Mammary epithelial cell (primary cell): ENCODE measurements at places on chromosomes 5 and 9. TPM values are rescaled to one million over a fixed set of nuclear protein-coding genes. Genes with fewer than 3 reads are reported as not detected.

DNA sequence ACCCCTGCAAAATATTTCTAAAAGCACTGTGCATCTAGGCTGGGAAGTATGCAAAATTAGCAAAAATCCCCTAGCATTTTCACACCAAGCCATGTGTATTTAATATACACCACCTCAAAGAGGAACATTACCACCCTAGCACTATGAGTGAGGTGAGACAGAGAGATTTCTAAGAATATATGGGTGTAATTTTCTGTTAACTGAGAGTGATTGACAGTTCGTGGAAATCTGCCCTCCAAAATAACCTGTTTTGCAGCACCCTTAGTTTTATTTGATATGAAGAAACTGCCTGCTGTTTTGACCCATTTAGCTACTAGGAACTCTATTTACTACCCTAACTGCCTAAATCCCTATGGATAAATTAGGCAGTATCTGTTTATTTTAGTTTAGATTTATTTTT, 64.2 kb upstream of the CDKN2B start:
- no peak for DNase-seq

DNA sequence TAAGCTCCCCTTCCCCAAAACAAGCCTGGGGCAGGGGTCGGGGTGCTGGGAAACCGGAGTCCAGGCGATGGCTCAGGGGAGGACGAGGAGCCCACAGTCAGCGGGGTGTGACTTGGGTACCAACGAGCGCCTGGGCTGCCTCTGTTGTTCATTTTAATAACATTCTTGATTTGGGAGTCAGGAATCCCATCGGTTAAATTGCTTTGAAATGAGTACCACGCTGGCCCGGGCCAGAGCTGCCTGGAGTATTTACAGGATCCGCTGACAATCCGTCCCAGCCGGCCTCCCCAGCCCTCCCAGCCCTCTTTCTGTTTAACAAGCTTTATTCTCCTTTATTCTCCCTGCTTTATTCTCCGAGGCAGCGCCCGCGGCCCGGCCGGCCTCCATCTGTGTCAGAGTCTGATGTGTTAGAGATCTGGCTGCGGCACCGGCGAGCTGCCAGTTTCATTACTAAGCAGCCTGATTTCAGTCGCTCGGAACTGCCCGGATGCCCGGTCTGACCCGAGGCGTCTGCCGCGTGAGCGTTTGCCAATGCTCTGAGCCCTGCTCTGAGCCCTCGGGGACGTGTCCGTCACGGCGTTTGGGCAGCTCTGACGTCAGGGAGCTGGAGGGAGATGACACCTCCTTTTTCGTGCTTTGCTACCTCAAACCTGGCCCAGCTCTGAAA, 16.5 kb upstream of the QRFP start:
- DNase-seq = peak; percentile 79

GRCh38 chr5:142931896-142932686, 161.9 kb downstream of the ARHGAP26 start:
- no peak for DNase-seq

- no peak for DNase-seq
Observed at GRCh38 chr5:164721656-164722055, 1216.2 kb downstream of the MAT2B start.

DNA sequence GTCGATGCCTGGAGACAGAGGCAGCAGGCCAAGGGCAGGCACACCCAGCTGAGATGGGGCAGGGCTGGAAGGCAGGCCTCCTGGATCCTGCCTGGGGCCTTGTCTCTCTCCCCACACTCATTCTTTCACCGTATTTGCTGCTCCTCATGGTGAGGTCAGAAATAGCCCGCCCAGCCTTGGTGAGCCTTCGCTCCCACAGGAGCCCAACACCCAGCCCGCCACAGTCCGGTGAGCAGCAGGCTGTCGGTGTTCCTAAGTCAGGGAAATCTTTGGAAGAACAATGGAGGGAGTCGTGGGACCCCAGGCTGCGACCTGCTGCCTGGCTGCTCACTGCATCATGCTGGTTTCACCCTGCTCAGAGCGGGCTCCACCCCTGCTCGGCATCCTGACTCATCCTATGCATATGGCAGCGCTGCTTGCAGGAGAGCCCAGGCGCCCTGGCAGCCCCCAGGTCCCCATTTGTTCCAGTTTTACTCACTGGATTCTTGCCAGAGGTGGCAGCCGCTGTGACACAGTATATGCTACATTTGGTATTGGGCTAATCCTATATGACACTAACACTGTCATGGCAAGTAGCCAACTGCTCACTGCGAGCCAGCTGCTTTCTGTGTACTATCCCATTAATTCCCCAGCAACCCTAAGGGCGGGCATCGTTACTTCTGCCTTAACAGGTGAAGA, 53.2 kb upstream of the NCS1 start:
- no peak for DNase-seq

DNA sequence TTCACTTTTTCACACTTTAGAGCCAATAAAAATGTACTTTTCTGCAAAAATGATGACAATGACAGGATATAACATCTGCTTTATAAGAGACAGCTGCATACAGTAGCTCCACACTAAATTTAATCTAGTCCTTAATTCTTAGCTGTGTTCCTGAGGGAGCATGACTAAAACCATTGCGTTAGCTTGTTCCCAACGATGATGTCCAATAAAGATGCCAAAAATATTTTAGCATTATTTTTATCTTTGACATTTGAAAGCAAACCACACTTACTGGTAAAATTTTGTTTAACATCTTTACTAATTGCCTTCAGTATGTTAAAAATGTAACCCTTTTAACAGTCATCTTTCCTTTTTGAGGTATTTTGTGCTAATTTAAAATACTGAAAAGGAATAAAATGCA, 382.7 kb downstream of the CHSY3 start:
- no peak for DNase-seq

Gene AGXT2
- total RNA-seq = not detected in 2 replicates

Gene OGN
- not detected for total RNA-seq

DNA sequence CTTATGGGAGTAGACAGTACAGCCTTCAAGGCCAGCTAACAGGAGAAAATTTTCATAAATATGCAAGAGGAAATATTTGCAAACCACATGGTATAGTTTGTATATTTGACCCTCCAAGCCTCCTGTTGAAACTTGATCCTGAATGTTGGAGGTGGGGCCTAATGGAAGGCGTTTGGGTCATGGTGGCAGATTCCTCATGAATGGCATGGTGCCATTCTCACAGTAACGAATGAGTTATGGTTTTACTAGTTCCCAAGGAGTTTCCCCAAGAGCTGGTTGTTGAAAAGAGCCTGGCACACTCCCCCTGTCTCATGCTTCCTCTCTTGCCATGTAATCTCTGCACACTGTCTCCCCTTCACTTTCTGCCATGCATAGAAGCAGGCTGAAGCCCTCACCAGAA, 3.3 kb upstream of the PAIP1 start:
- peak; percentile 57 for DNase-seq

DNA sequence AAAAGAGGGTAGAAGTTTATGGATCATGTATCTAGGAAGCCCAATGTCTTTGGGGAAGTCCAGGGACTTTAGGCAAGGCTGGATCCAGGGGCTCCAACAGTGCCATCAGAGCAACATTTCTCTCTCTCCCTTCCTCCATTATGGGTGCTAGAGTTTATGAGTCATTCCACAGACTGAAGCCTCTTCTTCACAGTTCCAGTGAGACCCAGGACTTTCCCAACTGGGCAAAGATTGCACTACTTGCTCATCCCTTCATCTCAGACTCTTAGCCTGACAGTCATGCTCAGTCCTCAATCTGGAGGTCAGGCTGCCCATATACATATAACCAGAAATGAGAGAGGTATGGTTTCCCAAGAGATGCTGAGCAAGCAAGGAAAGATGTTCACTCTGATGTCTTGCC, 110.7 kb downstream of the FEM1C start:
- peak; percentile 57 for DNase-seq

- DNase-seq = no peak
Observed at GRCh38 chr5:95768731-95769130, 37.6 kb downstream of the RHOBTB3 start.

DNA sequence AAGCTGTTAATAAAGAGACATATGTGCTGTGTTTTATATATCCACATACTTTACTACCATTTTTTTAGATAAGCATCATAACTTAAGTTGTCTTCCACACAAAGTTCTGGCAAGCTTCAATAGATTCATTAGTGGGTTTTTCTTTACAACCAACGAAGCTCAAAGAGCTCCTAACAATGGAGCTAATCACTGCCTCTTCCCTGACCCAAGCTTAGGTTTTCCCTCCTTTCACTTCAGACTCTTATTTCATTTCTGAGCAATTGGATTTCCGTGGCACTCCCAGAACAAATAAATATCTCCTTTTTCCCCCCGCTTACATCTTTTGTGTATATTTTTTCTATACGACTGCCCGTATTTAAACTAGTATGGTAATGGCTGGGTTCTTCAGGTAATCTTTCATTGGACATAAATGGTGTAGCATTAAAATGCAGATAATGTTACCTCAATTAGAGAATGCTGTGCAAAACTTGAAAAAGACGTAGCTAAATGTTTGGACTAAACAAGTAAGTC, 275.5 kb upstream of the TMEM161B start:
- no peak for DNase-seq

DNA sequence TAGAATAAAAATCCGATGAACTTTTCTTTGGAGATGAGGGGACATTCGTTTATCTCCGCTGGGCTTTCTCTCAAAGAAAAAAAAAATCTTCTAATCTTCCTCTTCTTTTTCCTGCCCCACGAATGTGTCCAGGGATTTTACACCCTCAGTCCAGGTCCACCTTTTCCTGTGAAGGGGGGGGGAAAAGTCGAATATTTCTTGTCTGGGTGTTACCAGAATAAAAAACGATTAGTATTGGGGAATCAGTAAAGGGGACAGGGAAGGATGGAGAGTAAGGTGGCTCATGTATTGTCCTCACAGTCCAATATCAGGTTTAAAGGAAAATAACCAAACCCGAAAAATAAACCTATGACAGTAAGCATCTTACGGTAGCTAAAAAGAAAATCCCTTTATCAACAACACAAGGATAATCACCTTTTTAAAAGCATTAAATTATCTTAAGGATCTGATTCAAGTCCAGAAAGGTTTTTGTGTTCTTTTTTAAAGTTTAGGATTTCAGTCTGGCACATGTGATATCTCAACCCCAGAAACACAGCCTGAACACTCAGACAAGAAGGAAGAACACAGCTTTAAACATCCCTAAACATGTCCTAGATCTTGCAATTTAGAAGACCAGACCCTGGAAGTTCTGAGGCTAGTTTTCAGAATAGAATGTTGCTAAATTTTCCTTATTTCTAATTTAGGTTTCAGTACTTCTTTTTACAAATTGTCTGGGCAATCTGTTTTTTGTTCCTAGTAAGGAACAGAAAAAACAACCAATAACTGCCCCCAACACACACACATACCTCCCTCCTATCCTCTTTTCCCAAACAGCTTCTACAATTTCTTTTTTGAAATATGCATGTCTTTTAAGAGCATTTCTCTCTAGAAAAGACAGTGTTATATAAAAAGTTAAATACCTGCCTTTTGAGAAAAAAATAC, 1.2 kb downstream of the ZNF608 start:
- peak; percentile 15 for DNase-seq
